ENCODE measurements at places on chromosomes 2 and 18.

DNA sequence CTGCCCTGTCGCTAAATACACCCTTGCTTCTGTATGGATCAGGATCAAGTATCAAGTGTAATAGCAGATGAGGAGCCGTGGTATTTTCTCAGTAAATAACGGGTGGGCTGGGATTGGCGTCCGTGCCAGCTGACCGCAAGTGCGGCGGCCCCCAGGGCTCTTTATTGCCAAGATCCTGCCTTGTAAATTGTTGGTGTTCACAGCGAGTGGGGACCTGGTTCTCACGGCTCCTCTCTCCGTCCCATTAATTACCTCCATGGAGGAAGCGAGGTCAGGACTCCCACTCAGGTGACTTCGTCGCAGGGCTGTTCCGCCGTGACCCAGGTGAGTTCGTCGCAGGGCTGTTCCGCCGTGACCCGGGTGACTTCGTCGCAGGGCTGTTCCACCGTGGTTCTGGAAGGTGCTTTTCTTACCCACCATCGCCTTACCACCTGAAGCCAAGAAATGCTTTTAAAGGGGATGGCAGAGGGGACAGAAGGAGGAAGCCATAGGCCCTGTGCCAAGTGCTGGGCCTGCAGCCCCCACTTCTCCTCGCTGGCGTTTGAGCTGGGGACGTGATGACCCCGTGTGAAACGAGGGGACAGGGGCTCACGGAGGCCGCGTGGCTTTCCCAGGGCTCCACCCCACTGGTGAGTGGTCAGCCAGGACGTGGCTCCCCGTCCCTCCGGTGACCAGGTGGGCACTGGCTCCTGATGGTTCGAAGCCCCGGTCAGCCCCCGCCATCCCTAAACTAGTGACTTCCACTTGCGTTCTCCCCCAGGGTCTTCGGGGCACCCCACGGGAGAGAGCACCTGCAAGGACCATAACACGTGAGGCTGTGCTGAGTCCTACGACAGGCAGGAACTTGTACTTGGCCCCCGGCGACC, 118.4 kb downstream of the TWIST2 start:
- no peak for DNase-seq

- DNase-seq = no peak
Measured at GRCh38 chr2:101563849-101564248, 88.9 kb upstream of the RFX8 start.

- no peak for DNase-seq
Measured at GRCh38 chr2:161426455-161426921, 10.4 kb downstream of the TBR1 start.

- no peak for DNase-seq
Measured at GRCh38 chr2:54149638-54150441, 34.4 kb downstream of the ACYP2 start.

DNA sequence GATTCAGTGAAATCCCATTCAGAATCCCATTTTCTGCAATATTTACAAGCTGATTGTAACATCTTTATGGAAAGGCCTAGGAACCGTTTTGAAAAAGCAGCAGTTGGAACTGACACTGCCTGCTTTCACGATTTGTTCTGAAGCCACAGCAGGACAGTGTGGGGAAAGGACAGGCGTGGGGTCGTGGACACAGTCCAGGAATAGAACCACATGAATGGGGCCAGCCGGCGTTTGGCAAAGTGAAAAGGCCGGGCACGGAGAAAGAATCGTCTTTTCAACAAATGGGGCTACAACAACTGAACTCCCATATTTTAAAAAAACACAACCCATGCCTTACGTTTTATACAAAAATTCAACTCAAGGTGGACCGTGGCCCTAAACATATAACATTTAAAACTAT, 69.8 kb downstream of the SLC66A2 start:
- no peak for DNase-seq

DNA sequence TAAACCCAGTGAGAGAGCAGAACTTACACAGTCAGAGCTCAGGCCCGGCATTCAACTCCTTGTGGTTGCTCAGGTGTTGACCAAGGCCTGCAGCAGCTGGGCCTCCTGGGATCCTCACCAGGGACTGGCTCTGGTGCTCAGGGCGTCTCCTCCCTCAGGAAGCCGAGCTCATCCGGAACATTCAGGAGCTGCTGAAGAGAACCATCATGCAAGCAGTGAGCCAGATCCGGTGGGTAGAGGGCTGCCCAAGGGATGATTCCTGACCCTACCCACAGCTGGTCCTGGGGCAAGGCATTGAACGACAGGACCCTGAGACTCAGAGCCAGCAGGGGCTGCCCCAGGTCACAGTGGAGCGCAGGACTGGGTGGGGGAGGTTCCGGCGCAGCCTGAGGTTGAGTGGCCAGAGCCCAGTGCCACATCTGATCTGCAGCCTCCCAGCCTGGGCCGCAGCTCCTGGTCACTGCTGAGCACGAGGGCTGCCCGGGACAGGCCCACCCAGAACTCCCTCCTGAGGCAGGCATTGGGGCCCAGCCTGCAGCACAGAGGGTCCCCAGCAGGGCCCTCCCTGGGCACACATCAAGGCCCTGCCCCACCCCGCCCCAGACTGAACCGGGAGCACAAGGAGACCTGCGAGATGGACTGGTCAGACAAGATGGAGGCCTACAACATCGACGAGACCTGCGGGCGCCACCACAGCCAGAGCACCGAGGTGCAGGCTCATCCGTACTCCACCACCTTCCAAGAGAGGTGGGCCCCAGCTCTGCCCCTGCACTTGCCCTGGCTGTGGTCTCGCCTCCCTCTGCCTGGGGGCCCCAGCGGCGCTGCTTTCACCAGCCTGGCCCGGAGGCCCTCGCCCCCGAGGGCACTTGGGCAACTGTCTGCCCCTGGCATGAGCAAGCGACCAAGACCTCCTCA, 2.4 kb downstream of the TEKT4 start:
- DNase-seq = no peak

DNA sequence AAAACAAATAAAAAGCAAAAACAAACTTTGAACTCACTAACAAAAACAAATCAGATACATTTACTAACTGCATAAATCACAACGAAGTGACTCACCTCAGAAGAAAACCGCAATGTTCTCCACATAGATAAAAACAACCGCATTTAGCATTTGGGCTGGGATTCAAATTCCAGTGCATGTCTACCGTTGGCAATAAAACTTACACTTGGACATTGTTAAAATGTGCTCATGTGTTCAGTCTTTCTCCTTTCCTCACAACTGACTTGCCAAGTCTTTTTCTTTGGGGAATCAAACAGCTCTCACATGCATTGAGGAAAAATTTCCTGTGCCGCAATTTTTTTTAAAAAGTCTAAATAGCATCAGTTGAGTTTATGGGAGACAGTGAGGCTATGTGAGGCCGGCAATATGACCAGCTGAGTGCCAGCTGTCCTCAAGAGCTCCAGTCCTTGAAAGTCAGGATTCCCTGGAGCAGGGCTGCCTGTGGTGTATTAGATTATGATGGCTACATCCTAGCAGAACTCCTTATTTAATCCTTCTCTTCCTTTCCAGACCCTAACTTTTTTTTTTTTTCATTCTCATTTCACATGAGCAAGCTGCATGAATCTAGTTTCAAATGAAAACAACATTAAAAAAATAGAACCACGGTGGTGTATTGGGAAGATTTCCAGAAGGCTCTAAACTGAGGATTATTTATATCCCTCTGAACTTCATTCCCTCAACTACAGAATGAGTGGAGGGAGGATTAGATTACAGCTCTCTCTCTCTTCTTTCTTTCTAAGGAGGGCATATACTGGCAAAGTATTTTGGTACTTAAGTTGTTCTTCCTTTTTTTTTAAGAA, 70.2 kb upstream of the MEIS1 start:
- no peak for DNase-seq

DNA sequence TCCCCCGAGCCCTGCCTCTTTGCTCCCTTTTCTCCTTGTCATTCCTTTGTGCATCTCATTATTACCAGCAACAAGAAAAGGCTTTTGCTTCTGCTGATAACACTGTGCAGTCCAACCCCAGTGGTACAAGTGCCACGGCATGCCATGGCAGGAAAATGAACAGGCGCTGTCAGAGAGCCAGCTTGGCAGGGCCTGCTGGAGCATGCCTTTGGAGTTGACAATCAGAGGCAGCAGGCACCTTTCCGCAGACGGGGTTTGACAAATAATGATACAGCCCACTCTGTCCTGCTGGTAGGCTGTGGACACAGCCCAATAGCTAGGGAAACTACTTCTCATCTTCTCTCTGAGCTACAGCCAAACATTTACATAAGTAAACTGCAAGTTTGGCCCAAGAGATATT, 243.9 kb upstream of the LRRTM1 start:
- no peak for DNase-seq

GRCh38 chr2:136065907-136066306, 52.0 kb downstream of the CXCR4 start:
- no peak for DNase-seq

DNA sequence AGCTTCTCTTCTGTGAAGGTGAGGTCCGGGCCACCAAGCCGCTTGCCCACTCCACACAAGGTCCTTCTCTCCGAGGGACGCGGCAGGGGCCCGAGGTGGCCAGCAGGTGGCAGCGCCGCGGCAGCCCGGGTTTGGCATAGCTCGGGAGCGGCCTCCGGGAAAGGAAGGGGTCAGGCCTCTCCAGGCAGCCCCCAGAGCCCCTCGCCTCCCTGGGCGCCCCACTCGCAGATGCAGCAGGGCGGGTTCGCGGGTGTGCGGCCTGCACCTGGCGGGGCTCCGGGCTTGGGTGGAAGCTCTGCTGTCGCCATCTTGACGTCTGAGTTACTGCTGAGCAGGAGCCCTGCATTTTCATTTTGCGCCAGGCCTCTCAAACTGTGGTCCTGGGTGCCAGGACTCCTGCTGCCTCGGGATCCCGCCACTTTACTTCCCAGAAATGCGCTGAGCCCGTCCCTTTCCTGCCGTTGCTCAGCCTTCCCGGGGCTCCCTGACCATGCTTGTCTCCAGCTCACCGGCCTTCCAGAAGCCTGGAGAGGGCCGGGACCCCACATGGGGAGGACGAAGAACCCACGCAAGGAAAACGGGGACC, 18.6 kb upstream of the NCL start:
- no peak for DNase-seq

- DNase-seq = no peak
Measured at GRCh38 chr2:199378948-199379650, 78.6 kb downstream of the SATB2 start.

- DNase-seq = no peak
Measured at GRCh38 chr18:32346671-32347070, 124.0 kb downstream of the GAREM1 start.

DNA sequence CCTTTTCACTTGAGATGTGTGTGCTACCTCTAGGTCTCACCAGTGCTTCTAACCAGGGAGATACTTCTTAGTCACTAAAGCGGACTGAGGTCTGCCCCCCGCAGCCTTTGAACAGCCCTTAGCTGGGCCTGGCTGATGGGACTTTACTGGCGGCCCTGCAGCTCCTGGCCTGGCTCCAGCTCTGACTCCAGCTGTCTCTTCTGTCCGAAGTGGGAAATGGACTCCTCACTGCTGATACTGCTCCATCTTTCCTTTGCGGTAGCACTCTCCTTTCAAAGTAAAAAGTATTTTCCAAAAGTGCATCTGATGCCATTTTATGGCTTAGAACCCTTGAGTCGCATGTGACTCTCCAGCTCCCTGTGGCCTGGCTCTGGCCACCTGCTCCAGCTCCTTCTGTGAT, 64.5 kb downstream of the ATP9B start:
- DNase-seq = no peak

DNA sequence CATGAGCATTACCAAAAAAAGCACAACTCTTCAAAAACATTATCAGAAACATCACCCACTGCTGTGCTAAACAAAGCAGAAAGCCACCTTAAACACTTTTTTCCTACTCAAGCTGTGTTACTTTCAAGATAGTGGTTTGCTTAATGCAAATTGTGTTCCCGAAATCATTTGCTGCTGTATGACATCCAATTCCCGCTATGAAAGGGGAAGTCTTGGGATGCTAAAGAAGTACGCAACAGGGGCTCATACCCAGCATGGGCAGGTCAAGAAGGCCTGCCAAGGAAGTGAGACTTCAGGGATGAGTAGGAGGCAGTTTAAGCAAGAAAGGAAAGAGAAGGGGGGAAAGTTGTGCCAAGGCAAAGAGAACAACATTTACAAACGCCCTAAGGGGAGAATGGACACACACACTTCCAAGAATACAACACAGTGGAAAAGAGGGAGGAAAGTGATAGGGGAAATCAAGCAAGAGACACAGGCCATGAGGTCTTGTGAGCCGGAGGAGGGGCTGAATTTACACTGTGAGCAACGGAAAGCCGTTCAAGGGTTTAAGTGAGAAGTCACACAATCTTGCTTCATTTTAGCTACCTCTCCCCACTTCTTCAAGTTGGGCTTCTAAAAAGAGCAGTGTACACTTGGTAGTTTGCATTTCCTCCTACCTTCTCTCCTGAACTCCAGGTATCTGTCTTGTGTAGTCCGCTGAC, 4.0 kb downstream of the PTPN2 start:
- DNase-seq = no peak

DNA sequence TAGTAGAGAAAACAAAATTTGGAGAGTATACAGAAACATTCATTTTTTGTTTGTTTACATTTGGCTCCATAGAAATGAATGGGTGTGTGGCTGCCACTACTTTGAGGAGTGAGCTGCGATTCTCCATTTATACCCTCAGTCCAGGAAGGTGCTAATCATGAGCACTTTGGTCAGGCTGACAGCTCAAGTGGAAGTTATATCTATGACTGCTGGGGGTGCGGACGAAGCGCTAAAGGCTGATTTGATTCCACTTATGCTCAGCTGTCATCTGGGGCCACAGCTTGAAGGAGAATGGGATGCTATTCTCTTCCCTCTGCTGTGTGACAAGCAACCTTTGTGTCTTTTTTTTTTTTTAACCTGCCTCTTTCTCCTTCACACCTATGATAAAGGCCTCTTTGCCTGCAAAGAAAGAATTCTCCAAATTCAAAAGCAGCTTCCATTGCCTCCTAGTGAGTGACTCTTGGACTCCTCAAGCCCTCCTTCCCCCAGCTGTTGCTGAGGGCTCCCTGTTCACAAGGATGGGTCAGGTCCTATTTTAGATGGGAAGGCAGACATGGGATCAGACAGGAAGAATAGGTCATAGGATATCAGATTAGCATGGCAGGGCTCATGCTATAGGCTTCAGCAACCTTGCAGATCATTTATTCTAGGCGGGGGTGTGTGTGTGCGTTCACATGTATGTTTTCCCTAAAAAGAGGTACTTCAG, 201.6 kb downstream of the SETBP1 start:
- DNase-seq = no peak

DNA sequence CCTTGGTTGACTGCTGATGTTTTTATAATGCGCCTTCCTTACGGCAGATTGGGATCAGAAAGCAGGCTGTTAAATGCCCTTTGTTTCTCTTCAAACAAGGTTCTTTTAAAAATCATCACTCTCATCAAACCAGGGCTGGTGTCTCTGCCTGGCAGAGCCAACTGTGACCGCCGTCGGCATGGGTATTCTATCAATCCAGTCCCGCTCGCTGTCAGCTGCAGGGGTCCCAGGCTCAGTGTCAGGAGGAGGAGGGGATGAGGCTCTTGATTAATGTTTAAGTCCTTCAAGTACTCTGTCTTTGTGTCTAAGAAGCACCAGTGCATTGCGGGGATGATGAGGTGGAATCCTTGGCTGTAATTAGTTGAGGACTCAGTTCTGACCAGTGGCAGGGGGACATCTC, 348.1 kb downstream of the RNF144A start:
- no peak for DNase-seq

GRCh38 chr2:108399479-108399878, 21.7 kb downstream of the SULT1C4 start:
- DNase-seq = no peak

- DNase-seq = no peak
Measured at GRCh38 chr2:20645301-20645701, 5.6 kb downstream of the HS1BP3 start.

- DNase-seq = no peak
Measured at GRCh38 chr2:30580391-30580790, 133.3 kb downstream of the LCLAT1 start.

GRCh38 chr18:63336366-63337099, 17.0 kb upstream of the BCL2 start:
- no peak for DNase-seq

- DNase-seq = no peak
Measured at GRCh38 chr18:48795696-48796095, 155.1 kb downstream of the SMAD7 start.
